ENCODE measurements at places on chromosomes 2 and 18. TPM values are rescaled to one million over a fixed set of nuclear protein-coding genes. Genes with fewer than 3 reads are reported as not detected.

DNA sequence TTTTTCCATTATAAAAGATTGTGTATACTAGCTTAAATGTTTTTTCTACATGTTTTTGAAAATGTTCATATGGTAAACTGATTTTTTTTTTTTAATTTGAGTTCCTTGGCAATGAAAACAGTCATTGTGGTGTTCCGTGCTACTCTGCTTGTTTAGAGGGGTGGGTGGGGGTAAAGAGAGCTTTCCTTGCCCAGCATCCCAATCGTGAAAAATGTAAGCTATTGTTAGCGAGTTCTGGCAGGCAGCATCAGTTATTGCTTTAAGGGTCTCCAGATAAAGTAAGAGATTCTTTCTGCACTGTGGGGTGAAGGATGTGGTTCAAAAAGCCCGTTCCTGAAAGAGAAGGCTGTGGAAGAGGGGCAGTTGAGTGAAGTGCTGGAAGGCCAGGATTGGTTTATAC, 118.4 kb downstream of the TANC1 start:
- no peak overlapping the region for H3K4me3 ChIP-seq
- H3K27me3 ChIP-seq: no peaks in the 10 kb centered on the region
- DNase-seq: no peak
- peaks cover 35% of the 10 kb centered on the region for H3K4me1 ChIP-seq

AOX1 gene
- 22.1 TPM for total RNA-seq

DNA sequence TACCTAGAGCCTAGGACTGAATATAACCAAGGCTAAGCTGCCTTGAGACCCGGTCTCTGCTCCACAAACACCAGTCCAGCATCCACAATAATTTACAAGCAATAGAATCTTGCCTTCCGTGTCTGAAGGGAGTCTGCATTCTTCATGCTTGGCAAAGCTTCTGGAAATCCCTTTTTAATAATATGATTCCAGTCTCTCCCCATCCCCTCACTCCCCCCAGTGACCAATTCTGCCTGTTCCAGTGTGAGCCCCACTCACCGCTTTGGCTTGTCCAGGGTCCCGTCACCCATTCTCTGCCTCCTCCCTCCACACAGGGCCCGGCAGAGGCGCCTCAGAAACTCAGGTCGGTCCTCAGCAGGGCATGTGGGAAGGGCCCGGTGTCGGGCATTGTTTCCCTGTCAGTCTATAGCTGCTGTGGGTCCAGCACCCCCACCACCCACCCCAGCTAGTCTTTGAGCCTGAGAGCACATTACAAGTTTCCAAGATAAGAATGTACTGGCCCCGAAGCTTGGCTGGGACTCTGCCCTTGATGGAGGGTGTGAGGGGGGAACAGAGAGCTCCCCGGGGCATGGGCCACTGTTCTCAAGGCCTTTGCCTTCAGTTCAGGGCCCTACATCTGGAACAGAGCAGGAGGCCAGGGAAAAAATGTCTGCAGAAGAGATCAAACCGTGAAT, 129.7 kb upstream of the MYCN start:
- no peak for DNase-seq
- no peak overlapping the region for H3K4me3 ChIP-seq
- H3K27me3 ChIP-seq: no peaks in the 10 kb centered on the region
- H3K36me3 ChIP-seq: no peaks in the 10 kb centered on the region

DNA sequence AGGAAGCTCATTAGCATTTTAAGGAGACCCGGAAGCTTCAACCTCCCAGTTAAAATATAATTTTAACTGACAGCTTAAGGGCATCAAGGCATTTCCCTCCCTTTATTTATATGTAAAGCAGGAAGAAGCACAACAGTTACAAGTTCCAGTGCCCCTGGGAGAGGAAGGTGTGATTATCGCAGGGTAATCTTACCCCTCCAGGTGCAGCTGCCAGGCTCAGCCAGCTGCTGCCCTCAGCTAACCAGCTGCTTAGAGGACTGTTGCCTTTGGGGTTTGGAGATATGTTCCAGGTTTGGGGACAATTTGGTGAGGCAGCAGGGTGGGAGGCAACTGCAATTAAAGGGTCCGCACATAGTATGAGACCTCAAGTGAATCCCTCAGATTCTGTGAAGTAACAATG, 55.3 kb upstream of the SETBP1 start:
- no peak overlapping the region for H3K4me3 ChIP-seq
- no peak overlapping the region for H3K27ac ChIP-seq
- no peaks in the 10 kb centered on the region for H3K4me1 ChIP-seq
- no peaks in the 10 kb centered on the region for H3K27me3 ChIP-seq
- DNase-seq: no peak

- peaks cover 14% of the 10 kb centered on the region for H3K4me1 ChIP-seq
- DNase-seq: peak; percentile 56
- peak overlapping the region; percentile 41 for H3K27ac ChIP-seq
- no peaks in the 10 kb centered on the region for H3K27me3 ChIP-seq
Measured at GRCh38 chr2:207311316-207312005, 145.7 kb upstream of the KLF7 start.

- DNase-seq: no peak
- no peaks in the 10 kb centered on the region for H3K4me1 ChIP-seq
- H3K27ac ChIP-seq: no peak overlapping the region
Measured at GRCh38 chr2:109124982-109125592, 3.9 kb upstream of the SH3RF3 start.

DNA sequence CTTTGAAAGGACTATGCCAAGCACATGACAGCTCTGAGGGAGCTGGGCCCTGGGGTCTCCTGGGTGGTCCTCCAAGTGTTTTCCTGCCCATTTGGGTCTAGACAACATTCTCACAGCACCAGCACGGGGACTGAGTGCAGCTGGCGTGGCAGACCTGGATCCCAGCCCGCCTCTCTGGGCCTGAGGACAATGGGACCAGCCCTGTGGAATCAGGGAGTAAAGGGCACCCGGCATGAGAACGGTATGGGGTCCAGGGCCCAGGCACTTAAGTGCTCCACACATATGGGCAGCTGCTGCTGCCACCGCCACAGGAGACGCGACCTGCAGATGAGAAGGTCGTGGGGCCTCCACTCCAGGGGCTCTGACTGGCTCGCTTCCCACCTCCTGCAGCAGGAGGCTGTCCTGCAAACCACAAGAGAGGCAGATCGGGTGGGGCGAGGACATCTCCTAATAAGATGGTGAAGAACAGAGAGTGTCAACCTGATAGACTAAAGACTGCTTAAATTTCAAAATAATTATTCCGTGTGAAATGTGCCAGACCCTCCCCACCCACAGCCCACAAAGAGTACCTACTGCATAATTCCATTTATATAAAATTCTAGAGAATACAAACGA, 46.3 kb downstream of the FAM178B start:
- no peaks in the 10 kb centered on the region for H3K36me3 ChIP-seq
- no peak overlapping the region for H3K27ac ChIP-seq
- DNase-seq: no peak
- H3K4me1 ChIP-seq: no peaks in the 10 kb centered on the region
- no peaks in the 10 kb centered on the region for H3K27me3 ChIP-seq
- no peak overlapping the region for H3K4me3 ChIP-seq

GRCh38 chr2:179129574-179130238, 79.8 kb upstream of the CCDC141 start:
- no peaks in the 10 kb centered on the region for H3K27me3 ChIP-seq
- no peak overlapping the region for H3K27ac ChIP-seq
- H3K36me3 ChIP-seq: no peaks in the 10 kb centered on the region
- DNase-seq: no peak
- H3K4me3 ChIP-seq: no peak overlapping the region

GRCh38 chr2:151040039-151040438, 221.6 kb downstream of the RBM43 start:
- no peaks in the 10 kb centered on the region for H3K36me3 ChIP-seq
- H3K4me1 ChIP-seq: no peaks in the 10 kb centered on the region
- no peak overlapping the region for H3K4me3 ChIP-seq
- DNase-seq: no peak

DSEL gene
- total RNA-seq: 1.6 TPM

DNA sequence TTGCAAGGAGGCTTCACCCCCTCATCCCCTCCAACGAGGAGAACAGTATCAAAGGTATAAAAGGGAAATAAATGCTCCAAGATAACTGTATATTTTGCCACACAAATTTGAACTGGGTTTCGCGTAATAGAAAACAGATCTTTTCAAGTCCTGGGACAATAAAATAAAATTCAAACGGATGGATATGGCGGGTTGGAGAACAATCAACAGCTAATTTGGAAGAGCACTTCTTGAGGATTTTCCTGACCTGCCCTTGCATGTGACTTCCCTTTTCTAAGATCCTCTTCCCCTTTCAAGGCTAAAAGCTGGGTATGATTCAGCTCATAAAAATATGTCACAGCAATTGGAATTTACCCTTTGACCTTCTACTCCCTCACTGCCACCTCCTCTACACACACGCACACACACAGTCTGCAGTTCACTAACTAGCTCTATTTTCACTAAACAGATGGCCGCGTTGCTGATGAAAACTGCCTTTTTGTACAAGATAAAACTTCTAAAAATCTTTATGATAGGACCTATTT, 386.9 kb downstream of the FIGN start:
- no peak for DNase-seq
- H3K27ac ChIP-seq: peak overlapping the region; percentile 66
- no peaks in the 10 kb centered on the region for H3K27me3 ChIP-seq
- H3K4me1 ChIP-seq: peaks cover 5% of the 10 kb centered on the region
- H3K36me3 ChIP-seq: no peaks in the 10 kb centered on the region

GRCh38 chr18:4130734-4131719, 324.1 kb downstream of the DLGAP1 start:
- no peak overlapping the region for H3K27ac ChIP-seq
- H3K4me1 ChIP-seq: peaks cover 5% of the 10 kb centered on the region
- no peak overlapping the region for H3K4me3 ChIP-seq

- H3K4me3 ChIP-seq: no peak overlapping the region
- no peak for DNase-seq
- no peak overlapping the region for H3K27ac ChIP-seq
- H3K4me1 ChIP-seq: peaks cover 13% of the 10 kb centered on the region
- H3K36me3 ChIP-seq: no peaks in the 10 kb centered on the region
- no peaks in the 10 kb centered on the region for H3K27me3 ChIP-seq
Measured at GRCh38 chr2:128323555-128323931, 4.9 kb upstream of the HS6ST1 start.

RBM44 gene
- total RNA-seq: 0.35 TPM

KIAA1328 gene
- total RNA-seq: 6.1 TPM

DNA sequence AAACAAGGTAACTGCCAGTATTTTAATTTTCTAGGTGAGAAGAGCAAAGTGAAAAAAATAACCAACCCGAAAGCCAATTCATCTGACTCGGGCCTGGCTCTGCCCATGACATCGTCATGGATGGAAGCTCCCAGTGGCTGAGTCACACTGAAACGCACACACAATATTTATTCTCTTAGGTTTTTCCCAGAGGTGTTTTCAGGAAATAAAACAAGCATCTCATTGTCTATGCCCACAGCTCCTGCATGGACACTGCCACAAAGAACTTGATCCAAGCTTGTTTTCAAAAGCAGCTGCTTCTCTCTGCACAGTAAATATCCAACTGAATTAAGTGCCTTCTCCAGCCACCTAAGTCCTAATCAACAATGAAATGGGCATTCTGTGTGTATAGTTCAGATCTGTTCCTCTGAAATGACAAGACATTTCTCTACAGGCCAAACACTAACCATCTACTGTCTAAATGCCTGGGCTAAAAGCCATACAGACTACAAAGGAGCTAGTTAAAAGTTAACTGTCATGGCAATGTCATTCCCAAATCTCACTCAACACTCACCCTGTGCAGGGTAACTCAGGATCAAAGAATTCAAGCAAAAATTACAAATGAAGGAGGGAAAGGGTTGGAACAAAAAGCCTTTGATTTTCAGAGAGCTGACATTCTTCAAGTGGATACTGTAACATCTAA, 62.9 kb downstream of the RPL31 start:
- no peak overlapping the region for H3K4me3 ChIP-seq
- no peaks in the 10 kb centered on the region for H3K27me3 ChIP-seq
- no peak for DNase-seq
- peak overlapping the region; percentile 84 for H3K27ac ChIP-seq

- H3K4me1 ChIP-seq: peaks cover 8% of the 10 kb centered on the region
- H3K4me3 ChIP-seq: no peak overlapping the region
- no peaks in the 10 kb centered on the region for H3K27me3 ChIP-seq
- no peaks in the 10 kb centered on the region for H3K36me3 ChIP-seq
Measured at GRCh38 chr2:112811841-112812306, 24.7 kb downstream of the IL1B start.

RAPGEF4 gene
- 5.5 TPM for total RNA-seq

DNA sequence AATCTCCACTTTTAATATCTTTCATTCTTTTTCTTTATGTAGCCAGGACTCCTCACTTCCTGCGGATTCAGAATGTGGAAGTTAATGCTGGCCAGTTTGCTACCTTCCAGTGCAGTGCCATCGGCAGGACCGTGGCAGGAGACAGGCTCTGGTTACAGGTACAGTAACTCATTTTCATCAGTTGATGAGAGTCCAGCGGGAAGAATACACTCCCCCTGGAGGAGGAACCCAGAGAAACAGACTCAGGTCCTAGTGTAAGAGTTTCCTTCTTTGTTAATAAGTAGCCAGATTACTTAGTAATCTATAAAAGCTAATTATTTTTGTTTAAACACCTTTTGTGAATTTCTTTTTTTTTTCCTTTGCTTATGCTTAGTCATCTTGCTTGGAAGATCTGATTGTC, 359.4 kb downstream of the PTPRM start:
- H3K4me3 ChIP-seq: no peak overlapping the region
- peaks cover 18% of the 10 kb centered on the region for H3K4me1 ChIP-seq
- no peaks in the 10 kb centered on the region for H3K36me3 ChIP-seq
- no peaks in the 10 kb centered on the region for H3K27me3 ChIP-seq
- no peak overlapping the region for H3K27ac ChIP-seq
- peak; percentile 54 for DNase-seq

DNA sequence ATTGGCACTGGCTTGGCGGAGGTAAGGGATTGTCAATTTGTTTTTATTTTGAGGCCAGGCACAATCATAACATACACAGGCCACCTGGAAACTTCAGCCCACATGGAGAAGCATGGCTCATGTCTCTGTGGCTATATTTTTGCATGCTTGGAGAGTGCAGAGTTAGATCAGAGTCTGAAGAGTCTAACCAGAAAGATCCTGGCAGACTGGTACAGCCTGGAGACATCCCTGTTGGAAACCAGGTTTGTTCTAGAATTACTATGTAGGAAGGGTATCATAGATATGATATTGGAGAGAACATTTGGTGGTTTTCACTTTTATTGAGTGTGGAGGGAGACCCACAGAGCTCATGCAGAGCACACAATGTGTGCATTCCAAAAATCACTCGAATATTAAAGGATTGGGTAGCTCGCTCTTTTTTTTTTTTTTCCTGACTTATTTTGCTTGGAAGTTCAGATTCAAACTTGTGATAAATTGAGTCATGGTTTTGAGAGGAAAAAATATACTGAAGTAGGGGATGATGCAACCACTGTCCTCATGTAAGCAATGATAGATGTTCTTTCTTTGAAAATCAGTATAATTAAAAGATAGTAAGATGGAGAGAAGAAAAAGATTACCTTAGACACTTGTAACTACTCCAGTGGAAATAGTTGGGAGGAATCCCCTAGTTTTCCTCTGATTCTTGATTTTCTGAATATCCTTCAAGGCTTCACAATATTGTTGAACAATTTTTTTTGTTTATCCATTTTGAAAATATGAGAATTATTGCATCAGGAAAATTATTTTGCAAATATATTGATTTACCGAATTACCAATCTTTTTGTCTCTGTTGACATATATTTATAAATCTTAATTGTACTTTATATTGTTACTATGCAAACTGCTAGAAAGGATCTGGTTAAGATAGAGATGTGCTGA, 185.7 kb upstream of the ZEB2 start:
- H3K36me3 ChIP-seq: no peaks in the 10 kb centered on the region
- no peak for DNase-seq
- H3K4me1 ChIP-seq: no peaks in the 10 kb centered on the region
